Stimulated activated naive CD4-positive, alpha-beta T cell (primary cell): ENCODE measurements at places on chromosomes 1 and 21.
A peak's percentile ranks its signal among the peaks of the same experiment; 100 is the strongest.

- DNase-seq, result no peak
Observed at GRCh38 chr1:233587958-233588799, 25.7 kb upstream of the KCNK1 start.

DNA sequence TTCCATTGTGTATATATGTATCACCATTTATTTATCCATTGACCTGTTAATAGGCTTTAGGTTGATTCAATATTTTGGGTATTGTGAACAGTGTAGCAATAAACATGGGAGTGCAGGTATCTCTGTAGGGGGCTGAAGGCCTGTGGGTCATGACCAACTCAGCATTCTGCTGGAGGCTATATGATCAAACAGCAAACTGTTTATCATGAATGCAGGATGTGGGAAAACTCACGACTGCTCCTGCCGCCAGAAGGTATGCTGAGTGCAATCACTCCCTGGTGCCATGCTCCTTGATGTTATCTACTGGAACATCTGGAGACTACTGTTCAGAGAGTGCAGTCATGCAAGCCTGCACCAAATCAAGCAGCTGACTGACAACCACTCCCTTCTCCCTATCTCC is 275.2 kb downstream of the COL11A1 start:
- no peak for DNase-seq

GRCh38 chr21:38861056-38861455 is 55.3 kb downstream of the ETS2 start:
- no peak for DNase-seq

DNA sequence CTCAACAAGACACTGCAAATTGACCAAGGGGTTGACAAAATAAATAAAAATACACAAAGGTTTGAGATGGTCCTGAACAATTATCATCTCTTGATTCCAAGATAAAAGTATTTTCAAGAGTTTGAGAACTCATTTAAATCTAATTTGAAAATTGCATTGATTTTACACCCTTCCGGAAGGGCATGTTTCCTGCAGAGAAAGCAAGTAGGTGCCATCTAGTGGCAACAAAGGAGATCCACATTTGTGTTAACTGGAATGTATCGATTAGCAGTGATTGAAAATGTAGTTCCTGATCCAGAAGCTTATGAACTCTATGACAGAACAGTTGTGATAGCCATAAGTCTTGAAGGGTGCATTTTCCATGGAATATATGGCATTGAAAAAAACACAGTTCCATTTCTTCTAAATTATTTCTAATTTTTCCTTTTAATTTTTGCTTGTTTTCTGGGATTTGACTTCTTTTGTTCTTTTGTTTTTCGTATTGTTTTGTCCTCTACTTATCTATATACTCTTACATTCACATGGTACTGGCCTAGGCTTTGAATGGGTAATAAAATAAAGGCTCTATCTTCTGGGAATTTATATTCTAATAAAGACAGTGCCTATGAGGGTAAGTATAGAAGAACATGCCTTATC is 143.7 kb downstream of the DNM3 start:
- peak; percentile 40 for DNase-seq

- no peak for DNase-seq
Observed at GRCh38 chr1:157849229-157849875, 7.7 kb upstream of the CD5L start.

GRCh38 chr1:101291562-101292380 is 55.0 kb downstream of the S1PR1 start:
- DNase-seq, result no peak

DNA sequence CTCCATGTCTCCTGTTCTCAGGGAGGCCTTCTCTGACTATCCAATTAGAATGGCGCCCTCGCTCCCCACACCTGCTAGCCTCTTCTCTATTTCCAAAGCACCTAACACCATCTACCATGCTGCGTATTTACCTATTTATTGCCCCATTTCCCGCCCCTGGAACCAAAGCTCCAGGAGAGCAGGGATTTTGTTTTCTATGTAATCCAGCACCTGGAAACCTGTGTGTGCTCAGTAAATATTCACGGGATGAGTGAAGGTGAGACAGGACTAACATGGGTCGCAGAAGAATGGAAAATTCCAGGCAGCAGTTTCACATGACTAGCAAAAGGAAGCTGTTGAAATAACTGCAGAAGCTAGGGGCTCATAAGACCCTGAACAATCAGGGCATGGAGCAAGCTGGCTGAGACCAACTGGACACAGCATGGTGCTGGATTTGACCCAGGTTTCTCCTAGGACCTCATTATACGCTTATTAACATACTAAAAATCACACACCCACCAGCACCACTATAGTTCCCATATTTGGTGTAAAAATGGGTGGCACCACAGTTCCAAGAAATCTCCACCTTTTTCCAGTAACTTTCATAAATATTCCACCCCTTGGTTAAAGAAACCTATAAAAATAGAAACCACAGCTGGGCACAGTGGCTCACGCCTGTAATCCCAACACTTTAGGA is 15.1 kb upstream of the TENT5B start:
- no peak for DNase-seq

- DNase-seq, result no peak
Observed at GRCh38 chr1:203628201-203629015, 1.8 kb downstream of the ATP2B4 start.

- DNase-seq, result no peak
Observed at GRCh38 chr21:16504766-16505165, 775.0 kb downstream of the USP25 start.

DNA sequence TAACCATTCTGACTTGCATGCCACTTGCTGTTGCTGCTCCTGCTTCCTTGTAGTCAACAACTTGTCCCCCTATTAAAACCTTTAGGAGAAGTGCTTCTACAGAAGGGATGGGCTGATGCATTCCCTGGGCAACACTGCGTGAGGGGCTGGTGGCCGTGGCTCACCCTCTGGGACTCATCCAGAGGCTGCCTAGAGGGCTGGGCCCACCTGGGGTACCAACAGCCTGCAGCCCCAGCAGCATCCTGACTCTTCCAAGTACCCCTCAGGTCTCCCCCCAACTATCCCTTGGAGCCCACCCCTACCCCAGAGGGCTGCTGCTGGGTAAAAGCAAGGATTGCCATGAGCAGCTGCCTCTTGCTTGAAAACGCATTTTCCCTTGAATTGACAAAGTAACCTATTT is 34.7 kb upstream of the LHX4 start:
- DNase-seq, result no peak

GRCh38 chr1:53957194-53957818 is 11.2 kb downstream of the LRRC42 start:
- no peak for DNase-seq

- no peak for DNase-seq
Observed at GRCh38 chr1:89847191-89847729, 26.4 kb downstream of the LRRC8D start.

DNA sequence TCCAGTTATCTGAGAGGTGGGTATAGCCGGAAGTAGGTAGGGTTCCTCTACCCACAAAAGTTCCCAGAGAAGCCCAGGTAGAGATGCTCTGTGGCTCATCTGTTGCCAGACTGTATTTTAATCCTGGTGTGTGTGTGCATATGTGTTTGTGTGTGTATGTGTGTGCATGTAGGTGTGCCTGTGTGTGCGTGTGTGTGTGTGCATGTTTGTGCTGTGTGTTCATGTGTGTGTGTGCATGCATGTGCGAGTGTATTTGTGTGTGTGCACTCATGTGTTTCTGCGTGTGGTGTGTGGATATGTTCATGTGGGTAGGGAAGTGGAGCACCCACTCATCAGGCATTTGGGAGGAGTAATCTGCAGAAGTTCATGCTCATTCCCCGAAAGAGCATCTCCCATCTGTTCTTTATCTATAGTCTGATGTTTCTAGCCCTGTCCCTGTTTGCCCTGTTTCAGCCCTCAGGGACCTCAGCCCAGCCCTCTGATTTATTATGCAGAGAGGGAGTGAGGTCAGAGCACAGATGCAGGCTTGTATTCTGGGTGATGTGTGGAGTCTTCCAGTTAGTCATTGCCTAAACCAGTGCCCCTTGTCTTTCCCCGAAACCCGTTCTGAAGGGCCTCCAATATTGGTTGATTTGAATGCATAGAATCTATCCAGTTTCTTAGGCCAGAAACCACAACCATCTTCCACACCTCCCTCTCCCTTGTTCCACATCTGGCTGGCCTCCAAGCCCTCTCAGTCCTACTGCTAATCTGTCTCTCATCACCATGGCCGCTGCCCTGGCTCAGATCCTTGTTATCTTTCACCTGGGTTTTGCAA is 69.1 kb downstream of the DISC1 start:
- no peak for DNase-seq

DNA sequence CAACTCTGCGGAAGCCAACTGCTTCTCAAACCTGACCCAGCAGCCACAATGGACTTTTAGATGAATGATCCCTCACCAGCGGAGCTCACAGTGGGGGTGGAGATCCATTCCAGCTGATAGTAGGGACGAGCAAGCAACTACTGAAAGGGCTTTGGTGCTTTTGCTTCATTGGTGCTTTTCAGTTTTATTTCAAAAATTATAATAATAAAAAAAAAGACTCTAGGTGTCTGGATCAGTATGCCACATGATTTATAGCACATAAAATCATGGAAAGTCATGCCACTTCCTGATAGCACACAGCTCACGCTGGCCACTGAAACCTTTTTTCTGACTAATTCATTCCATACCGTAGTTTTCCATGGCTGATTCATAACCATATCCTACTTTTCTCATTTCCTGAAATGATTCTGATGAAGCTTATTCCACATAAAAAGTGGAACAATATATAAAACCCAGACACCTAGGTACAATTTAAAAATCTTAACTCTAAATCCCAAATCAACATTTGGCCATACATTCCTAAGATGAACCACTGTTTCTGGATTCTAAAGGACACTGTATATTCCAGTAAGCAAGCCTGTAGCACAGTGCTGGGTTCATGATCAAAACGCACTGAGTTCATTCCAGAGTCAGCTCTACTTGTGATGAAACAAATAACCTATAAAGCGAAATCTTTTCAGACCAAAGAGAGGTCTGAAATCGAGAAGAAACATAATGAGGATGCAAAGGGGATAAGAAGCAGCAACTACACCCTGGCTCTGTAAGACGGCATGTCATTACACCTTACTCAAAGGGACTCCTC is 41.3 kb upstream of the KCNE1 start:
- no peak for DNase-seq

DNA sequence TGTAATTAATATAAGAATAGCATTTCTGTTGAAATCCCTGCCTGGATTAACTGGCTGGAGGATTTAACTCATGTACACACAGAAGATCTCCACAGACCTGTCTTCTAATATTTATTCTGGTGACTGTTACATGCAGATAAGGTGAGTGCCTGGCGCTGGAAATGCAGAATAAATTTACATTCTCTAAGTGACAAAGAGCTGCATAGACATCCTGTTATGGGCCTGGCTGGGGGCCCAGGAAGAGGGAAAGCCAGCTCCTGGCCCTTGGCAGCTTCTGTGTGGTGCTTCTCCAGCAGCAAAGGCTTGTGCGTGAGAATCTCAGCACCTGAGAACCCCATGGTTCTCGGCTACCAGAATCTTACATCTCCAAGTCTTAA is 446.6 kb downstream of the PTPRU start:
- DNase-seq, result no peak

DNA sequence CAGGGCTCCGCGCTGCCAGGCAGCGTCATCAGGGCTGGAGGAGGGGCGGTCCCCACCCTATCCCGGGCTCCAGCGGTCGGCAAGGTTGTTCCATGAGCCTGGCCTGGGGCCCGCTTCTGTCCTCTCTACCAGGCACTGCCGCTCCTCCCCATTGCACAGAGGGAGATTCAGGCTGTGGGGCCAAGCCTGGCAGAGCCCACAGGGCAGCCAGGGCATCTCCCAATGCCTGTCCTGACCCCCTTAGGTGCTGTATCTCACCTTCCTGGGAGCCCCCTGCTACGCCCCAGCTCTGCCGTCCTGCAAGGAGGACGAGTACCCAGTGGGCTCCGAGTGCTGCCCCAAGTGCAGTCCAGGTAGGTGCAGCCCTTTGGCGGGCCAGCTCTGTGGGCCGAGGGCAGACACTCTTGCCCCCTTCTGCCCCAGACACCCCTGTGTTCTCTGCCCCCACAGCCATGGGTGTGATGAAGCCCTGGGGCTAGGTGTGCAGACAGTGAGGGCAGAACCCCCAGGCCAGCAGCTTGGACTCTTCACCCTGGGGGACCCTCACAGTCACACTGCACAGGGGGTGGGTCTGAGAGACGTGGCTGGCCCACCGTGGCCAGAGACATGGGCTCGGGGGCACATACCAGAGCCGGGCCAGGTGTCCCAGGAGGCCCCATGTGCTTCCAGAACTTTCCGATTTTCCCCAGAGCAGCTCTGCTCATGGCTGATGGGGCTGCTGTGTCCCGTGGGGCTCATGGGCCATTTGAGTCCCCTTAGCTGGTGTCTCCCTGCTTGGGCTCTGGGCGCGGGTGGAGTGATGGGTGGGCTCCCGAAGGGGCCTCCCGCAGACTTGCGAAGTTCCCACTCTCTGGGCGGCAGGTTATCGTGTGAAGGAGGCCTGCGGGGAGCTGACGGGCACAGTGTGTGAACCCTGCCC is 1.6 kb downstream of the TNFRSF14 start:
- DNase-seq, result no peak

GRCh38 chr1:203168991-203169390 is 6.6 kb downstream of the MYBPH start:
- DNase-seq, result no peak

DNA sequence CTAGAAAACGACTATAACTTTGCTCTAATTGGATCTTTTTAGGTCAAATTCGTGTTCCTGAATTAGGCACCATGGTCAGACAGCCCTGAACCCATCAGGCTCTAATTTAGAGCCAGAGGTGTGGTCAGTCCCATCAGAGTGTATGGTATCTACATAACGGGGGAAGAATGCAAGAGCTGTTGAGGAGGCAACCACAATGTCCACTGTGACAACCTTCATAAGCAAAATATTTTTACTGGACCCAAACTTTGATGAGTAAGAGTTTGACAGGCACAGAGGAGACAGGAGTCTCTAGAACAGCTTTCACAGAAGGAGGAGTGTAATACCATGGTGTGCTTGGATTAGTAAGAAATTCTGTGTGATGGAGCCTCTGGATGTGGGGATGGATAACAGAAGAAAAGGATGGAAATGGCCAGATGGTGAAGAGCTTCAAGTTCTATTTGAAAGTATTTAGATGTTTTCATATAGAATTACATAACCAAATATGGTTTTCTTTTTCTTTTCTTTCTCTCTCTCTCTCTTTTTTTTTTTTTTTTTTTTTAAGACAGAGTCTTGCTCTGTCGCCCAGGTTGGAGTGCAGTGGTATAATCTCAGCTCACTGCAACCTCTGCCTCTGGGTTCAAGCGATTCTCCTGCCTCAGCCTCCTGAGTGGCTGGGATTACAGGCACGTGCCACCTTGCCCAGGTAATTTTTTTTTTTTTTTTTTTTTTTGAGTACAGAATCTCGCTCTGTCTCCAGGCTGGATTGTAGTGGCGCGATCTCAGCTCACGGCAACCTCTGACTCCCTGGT is 24.9 kb downstream of the UBE2U start:
- DNase-seq, result no peak

DNA sequence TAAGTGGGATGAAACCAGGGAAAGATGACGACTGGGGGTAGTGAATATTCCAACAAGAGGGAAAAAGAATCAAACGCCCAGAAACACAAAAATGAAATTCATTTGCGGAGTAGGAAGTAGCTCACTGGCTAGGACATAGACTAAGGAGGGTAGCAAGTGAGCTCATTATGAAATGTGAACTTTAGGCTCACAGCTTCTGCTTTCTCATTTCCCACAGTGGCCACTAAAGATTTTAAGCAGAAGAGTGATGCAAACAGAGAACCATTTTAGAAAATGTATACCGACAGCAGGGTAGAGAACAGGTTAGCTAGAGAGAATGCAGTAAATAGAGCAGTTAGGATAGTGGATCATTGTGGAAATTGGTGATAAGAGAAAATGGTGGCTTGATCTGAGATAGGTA is 3.5 kb downstream of the CD48 start:
- DNase-seq, result no peak
